CMK (cell line): ENCODE measurements at places on chromosomes 3 and 15.

- no peak for DNase-seq
Observed at GRCh38 chr3:27094721-27095120, 274.5 kb downstream of the NEK10 start.

DNA sequence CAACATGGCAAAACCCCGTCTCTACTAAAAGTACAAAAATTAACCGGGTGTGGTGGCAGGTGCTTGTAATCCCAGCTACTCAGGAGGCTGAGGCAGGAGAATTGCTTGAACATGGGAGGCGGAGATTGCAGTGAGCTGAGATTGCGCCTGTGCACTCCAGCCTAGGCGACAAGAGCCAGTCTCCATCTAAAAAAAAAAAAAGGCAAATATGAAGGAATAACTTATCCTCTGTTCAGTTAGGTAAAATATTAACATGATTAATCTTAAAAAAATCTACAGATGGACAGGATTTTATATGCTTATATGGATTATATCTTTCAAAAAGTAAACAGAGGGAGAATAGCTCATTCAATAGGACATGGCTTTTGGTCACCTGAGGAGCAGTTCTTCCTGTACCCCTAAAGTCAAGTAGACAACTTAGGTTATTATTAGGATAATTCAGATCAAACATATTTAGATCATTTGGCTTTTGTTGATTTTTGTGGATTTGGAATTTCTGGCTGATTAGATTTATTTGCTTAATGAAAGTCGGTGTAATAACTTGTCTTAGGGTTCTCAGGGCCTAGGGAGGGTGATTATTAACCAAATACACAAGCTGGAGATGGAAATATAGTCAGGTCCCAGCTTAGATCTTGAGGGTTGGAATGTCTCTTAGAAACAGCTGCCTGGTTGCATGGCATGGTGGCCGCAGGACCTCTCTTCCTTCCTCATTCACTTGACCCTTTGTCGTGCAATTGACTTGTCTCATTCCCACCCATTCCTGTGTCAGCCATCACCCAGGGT, 82.1 kb upstream of the ONECUT1 start:
- no peak for DNase-seq

GRCh38 chr3:25262322-25262721, 165.7 kb upstream of the RARB start:
- no peak for DNase-seq

GRCh38 chr15:80494756-80495155, 90.6 kb downstream of the ARNT2 start:
- no peak for DNase-seq

DNA sequence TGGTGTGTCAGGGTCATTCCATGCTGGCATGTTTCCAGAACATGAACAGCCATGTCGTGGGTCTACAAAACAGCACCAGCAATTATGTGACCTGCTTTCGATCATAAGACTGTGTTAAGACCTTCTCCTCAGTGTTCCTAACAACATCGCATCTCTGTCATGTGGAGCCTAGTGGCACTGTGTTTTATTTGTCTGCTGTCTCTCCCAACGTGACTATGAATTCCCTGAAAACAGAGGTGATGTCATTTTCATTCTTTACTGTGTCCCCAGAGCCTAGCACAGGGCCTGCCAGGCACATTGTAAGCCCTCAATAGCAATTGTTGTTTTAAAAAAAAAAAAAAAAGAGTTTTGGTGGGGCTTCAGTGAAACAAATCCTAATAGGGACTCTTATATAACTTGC, 94.2 kb upstream of the IL12A start:
- DNase-seq: no peak

DNA sequence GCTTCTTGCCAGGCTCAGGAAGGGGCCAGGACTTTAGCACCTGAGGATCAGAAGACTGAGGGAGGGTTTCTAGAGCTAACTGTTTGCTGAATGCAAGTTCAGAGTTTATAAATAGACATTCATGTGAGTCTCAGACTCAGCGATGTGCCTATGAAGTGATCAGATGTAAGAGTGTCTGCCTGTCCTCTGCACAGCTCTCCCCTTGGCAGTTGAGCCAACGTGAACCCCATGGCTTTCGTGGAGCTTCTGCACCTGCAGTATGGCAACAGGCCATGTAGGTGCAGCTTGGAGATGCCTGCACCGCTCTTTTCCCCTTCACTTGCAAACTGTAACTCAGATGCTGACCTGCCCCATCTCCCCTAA, 141.9 kb downstream of the CHDH start:
- no peak for DNase-seq

GRCh38 chr3:131324923-131325322, 56.7 kb upstream of the NUDT16 start:
- DNase-seq: no peak

- DNase-seq: no peak
Observed at GRCh38 chr3:125477701-125478100, 42.3 kb downstream of the SNX4 start.

DNA sequence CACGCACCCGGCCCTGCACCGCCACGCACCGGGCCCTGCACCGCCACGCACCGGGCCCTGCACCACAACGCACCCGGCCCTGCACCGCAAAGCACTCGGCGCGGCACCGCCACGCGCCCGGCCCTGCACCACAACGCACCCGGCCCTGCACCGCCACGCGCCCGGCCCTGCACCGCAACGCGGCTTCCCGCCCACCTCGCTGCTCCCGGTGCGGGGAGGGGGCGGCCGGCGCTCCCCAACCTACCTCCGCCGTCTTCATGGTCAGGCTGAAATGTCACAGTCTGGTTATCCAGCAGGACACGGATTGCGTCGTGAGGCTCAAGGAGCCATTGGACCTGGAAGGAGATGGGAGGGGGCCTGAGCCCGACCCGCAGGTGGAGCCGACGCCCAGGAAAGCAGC, 41.8 kb downstream of the MUC20 start:
- no peak for DNase-seq

DNA sequence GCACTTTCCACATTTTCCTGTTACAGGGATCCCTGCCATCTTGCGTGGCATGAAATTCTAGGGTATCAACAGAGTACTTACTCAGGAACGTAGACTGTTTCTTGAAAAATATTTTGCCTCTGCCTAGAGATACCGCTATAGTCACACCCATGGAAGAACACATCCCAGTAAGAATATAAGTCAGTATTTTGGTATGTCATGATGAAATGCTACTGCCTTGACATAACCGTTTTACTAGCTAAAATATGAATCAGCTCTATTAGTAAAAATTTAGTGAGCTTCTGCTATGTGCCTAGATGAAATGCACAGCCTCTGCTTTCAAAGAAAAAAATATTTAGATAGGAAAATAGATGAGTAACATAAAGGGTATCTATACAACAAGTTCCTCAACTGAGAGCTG, 276.4 kb downstream of the TBC1D5 start:
- DNase-seq: no peak

GRCh38 chr3:4071481-4072184, 231.5 kb upstream of the SETMAR start:
- peak; percentile 42 for DNase-seq

DNA sequence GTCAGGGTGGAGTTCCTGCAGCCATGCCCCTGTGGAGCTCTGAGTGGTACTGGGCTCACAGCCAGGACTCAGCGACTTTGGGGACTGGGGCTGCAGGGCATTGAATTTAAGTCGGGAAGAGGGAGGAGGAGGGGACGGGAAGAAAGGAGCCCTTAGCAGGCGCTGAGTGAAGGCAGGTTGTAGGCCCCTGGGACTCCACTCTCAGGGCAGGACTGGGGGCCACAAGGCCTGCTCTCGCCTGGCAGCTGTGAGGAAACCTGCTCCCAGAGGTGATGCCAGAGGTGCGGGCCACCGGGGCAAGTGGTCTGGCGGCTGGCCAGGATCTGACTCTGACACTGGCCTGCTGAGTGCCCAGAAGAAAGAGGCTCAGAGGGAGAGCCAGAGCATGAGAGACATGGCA, 73.5 kb downstream of the EPHB3 start:
- no peak for DNase-seq

- no peak for DNase-seq
Observed at GRCh38 chr15:63010920-63011693, 31.4 kb upstream of the TPM1 start.

DNA sequence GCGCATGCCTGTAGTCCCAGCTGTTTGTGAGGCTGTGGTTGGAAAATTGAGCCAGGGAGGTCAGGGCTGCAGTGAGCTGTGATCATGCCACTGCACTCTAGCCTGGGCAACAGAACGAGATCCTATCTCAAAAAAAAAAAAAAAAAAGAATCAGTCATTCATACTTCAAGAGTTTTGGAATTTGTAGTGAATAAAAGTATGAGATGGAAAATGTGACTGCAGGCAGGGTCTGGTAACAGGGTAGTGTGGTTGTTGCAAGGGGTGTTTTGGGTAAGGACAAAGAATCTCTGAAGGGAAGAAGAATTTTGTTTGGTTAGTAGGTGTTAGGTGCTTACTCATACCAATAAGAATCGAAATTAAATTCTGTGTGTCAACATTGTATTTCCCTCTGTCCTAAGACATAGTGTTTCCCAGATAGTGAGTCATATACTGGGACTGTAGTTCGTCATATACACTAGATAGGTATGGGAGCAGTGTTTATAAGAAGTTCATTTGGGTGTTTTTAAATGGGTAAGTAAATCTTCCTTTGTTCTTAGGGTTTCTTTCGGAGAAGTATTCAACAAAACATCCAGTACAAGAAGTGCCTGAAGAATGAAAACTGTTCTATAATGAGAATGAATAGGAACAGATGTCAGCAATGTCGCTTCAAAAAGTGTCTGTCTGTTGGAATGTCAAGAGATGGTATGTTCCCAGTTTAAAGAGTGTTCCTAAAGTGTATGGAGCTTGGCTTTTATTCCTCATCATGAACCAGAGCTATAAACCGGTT, 14.2 kb downstream of the NR1D2 start:
- no peak for DNase-seq
